ENCODE measurements at places on chromosomes 1 and 21.

DNA sequence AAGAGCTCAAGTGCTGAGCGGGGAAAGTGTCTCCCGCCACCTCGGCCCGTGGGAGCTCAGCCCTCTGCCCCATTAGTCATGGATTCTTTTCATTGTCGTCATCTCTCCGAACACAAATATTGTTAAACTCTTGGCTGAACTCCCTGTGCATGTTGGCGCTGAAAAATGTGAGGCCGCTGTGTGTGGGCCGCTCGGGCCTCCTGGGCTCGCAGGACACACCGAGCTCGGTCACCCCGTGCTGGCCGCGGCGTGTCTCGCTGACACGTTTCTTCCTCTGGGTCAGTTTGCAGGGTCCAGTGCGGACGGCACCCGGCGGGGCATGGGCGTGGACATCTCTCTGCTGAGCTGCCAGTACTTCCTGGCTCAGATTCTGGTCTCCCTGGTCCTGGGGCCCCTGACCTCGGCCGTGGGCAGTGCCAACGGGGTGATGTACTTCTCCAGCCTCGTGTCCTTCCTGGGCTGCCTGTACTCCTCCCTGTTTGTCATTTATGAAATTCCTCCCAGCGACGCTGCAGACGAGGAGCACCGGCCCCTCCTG is 25.6 kb downstream of the SLC45A1 start:
- DNase-seq: no peak

- no peak for DNase-seq
These were observed 479 bp upstream of the SNX7 start for GRCh38 chr1:98660940-98661543.

DNA sequence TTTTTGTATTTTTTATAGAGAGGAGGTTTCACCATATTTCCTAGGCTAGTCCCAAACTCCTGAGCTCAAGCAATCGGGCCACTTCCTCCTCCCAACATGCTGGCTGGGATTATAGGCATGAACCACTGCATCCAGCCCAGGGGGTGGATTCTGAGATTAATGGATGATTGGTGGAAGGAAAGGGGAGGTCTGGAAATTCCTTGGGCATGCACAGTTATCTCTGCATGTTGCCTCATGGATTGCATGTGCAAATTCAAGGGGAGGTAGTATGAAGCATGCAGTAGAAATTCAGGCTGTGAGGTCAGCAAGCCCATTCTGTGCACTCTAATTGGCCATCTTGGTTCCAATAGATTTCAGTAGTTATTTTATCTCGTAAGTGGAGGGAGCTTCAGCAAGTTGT is 124.4 kb downstream of the SPATA46 start:
- no peak for DNase-seq

- no peak for DNase-seq
These were observed 1069.6 kb downstream of the ADGRL2 start for GRCh38 chr1:82870332-82870731.

GRCh38 chr1:222924136-222924706 is 109.4 kb downstream of the DISP1 start:
- no peak for DNase-seq

- no peak for DNase-seq
These were observed 47.8 kb upstream of the LRRC3 start for GRCh38 chr21:44407493-44407892.

- DNase-seq: peak; percentile 95
These were observed 88.6 kb downstream of the RIPK4 start for GRCh38 chr21:41678016-41678923.
